Chondrocyte (in vitro differentiated cells): ENCODE measurements at places on chromosomes 12 and 14. TPM values are rescaled to one million over a fixed set of nuclear protein-coding genes. Genes with fewer than 3 reads are reported as not detected.

GRCh38 chr12:9971181-9971580 is at the start of gene CLEC12A:
CLEC12A (plus strand) TSS chr12:9971409; CDS start chr12:9971597, 188 bp downstream.
- peaks cover 2% of the 10 kb centered on the region for H3K36me3 ChIP-seq
- peaks cover 5% of the 10 kb centered on the region for H3K27me3 ChIP-seq
- no peak within 1 kb of the TSS for H3K4me3 ChIP-seq
- H3K27ac ChIP-seq: no peak within 1 kb of the TSS
- H3K4me1 ChIP-seq: no peaks in the 10 kb centered on the region

DNA sequence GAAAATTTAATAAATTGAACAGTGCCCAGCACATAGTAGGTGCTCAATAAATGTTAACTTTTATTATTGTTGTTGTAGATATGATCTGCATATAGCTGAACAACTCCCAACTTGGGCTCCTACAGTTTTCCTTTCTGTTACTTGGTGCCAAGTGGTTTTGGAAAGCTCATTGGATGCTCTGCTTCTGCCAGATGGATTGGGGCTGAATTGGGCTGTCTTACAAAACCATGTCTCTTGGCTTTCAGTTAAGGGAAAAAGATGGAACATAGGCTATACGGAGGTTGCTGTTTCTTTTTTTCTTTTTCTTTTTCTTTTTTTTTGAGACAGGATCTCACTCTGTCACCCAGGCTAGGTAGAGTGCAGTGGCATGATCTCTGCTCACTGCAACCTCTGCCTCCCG is 140.7 kb upstream of the PWP1 start:
- no peak overlapping the region for H3K27ac ChIP-seq
- no peak overlapping the region for H3K4me3 ChIP-seq
- no peak for DNase-seq
- H3K4me1 ChIP-seq: no peaks in the 10 kb centered on the region
- H3K36me3 ChIP-seq: no peaks in the 10 kb centered on the region

DNA sequence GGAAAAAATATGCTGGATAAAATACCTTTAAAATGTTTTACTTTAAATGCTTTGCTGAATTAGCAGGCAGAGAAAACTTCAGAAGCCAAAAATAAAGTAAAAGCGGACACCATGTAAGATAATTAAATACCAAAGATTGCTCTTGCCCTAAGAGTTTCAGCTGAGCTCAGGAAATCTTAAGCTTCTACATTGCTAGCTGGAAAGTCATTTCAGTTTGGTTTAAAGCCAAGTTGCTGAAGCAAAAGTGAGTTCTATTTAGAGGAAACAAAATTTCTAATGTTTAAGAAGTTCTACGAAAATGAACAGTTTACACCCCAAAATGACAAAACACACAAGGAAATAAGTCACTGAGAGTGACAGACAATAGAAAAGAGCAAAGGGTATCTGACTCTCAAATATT is 310.0 kb downstream of the ADAMTS20 start:
- no peak overlapping the region for H3K4me3 ChIP-seq
- H3K27ac ChIP-seq: peak overlapping the region; percentile 52
- no peaks in the 10 kb centered on the region for H3K27me3 ChIP-seq
- peaks cover 39% of the 10 kb centered on the region for H3K4me1 ChIP-seq

Gene BAG5
- 22.6 to 25.7 TPM (median 23.2 TPM) in 3 replicates for total RNA-seq

Gene MYRFL
- total RNA-seq: 0.27 to 0.41 TPM (median 0.35 TPM) in 3 replicates
